ENCODE measurements at places on chromosomes 13 and 19.

GRCh38 chr13:67283637-67284036 is 53.5 kb upstream of the PCDH9 start:
- DNase-seq = no peak
- no peak overlapping the region for H3K27ac ChIP-seq
- no peaks in the 10 kb centered on the region for H3K4me1 ChIP-seq

DNA sequence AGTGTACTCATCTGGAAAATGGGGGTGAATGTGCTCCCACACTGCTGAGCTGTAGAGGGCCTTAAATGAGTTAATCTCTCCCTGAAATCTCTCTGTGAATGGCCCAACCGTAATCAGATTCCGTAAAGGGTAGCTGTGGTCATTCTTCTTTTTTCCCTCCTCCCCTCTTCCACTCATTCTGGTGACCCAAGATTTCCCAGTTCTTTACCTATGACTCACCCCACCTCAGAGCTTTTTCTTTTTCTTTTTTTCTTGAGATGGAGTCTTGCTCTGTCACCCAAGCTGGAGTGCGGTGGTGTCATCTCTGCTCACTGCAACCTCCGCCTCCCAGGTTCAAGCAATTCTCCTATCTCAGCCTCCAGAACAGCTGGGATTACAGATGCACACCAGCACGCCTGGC is 33.3 kb upstream of the MUC16 start:
- H3K27me3 ChIP-seq = no peaks in the 10 kb centered on the region
- H3K36me3 ChIP-seq = no peaks in the 10 kb centered on the region
- no peak overlapping the region for H3K4me3 ChIP-seq
- DNase-seq = no peak

DNA sequence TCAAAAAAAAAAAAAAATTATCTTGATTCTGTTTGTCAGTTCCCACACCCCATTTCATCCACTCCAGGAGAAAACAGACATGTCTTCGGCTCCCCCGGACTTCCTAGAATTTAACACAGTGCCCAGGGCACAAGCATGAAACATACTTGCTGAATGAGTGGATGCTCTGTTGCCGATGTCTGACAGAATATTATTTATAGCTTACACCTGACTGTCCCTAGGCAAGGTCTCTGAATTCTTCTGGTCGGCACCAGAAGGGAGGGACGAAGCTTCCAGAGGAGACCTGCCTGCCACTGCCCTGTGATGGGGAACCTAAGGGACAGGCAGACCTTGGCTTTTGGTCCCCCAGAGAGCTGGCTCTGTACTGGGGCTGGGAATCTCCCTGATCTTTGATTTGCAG is 43.9 kb upstream of the PEG3 start:
- H3K36me3 ChIP-seq = no peaks in the 10 kb centered on the region
- no peak overlapping the region for H3K27ac ChIP-seq
- no peak for DNase-seq
- H3K27me3 ChIP-seq = no peaks in the 10 kb centered on the region
- no peaks in the 10 kb centered on the region for H3K4me1 ChIP-seq

GRCh38 chr13:95643571-95643935 is 953 bp downstream of the DZIP1 start:
- DNase-seq = no peak
- H3K4me1 ChIP-seq = peaks cover 42% of the 10 kb centered on the region
- H3K27me3 ChIP-seq = no peaks in the 10 kb centered on the region
- peak overlapping the region; percentile 73 for H3K4me3 ChIP-seq
- H3K36me3 ChIP-seq = no peaks in the 10 kb centered on the region

GRCh38 chr19:40335855-40336600 is 12.2 kb downstream of the C19orf47 start:
- peaks cover 36% of the 10 kb centered on the region for H3K36me3 ChIP-seq
- no peaks in the 10 kb centered on the region for H3K27me3 ChIP-seq
- DNase-seq = no peak
- no peak overlapping the region for H3K27ac ChIP-seq

DNA sequence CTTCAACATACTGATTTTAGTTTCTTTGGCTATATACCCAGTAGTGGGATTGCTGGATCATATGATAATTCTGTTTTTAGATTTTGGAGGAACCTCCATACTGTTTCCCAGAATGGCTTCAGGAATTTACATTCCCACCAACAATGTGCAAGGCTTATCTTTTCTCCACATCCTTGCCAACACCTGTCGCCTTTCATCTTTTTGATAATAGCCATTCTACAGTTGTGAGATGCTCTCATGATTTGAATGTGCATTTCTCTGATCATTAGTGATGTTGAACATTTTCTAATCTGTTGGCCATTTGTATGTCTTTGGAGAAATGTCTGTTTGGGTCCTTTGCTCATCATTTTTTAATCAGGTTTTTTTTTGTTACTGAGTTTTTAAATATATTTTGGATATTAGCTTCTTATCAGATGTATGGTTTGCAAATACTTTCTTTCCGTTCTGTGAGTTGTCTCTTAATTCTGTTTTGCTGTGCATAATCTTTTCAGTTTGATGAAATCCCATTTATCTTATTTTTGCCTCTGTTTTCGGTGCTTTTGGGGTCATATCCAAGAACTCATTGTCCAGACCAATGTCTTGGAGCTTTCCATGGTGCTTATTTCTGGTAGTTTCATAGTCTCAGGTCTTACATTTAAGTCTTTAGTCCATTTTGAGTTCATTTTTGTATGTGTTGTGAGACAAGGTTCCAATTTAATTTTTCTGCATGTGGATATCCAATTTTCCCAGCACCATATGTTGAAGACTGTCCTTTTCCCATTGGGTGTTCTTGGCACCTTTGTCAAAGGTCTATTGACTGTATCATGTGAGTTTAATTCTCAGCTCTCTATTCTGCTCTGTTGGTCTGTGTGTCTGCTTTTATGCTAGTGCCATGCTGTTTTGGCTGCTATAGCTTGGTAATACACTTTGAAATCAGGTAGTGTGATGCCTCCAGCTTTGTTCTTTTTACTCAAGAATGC is 44.5 kb downstream of the ARHGEF7 start:
- H3K36me3 ChIP-seq = peaks cover 12% of the 10 kb centered on the region
- DNase-seq = no peak

GRCh38 chr13:74920361-74920760 is 561.6 kb downstream of the TBC1D4 start:
- H3K4me3 ChIP-seq = no peak overlapping the region
- no peak for DNase-seq
- H3K36me3 ChIP-seq = no peaks in the 10 kb centered on the region
- no peaks in the 10 kb centered on the region for H3K27me3 ChIP-seq
- H3K27ac ChIP-seq = no peak overlapping the region

GRCh38 chr19:7515645-7516151 is at the start of gene ZNF358:
Gene ZNF358 (plus strand): TSS chr19:7516103. CDS start chr19:7519243, 3,140 bp downstream.
- peaks cover 38% of the 10 kb centered on the region for H3K4me1 ChIP-seq
- peak within 1 kb of the TSS; percentile 77 for H3K4me3 ChIP-seq
- no peak for DNase-seq
- H3K27ac ChIP-seq = peak within 1 kb of the TSS; percentile 92
- no peaks in the 10 kb centered on the region for H3K27me3 ChIP-seq

DNA sequence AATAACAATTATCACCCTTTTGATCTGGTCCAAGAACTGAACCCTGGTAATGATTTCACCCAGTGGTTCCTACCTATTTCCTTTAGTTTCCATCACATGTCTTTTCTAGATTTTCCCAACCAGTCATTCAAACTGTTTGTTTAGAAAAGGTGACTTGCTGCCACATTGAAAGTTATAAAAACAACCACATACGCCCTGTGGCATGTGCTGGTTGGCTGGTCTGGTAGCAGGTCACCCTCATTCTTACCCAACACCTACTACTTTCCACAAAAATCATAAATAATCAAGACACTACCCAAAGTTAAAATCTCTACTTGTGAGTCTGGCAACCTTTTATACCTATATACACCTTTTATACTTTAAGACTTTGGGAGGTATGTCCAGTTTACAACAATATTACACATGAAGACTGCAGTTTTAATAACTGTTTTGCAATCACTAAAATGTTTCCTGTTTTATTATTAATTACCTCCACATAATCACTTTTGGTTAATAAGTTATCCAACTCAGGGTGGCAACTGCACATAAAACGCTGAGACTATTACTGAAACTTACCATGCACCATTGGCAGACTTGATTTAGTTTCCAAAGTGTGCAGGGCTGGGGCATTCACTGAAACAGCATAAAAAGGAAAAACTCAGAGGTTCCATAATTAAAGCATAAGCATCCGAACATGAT is 38.9 kb downstream of the DZIP1 start:
- H3K36me3 ChIP-seq = no peaks in the 10 kb centered on the region
- H3K27me3 ChIP-seq = no peaks in the 10 kb centered on the region
- H3K27ac ChIP-seq = no peak overlapping the region
- no peak overlapping the region for H3K4me3 ChIP-seq
- peaks cover 12% of the 10 kb centered on the region for H3K4me1 ChIP-seq
- no peak for DNase-seq

DNA sequence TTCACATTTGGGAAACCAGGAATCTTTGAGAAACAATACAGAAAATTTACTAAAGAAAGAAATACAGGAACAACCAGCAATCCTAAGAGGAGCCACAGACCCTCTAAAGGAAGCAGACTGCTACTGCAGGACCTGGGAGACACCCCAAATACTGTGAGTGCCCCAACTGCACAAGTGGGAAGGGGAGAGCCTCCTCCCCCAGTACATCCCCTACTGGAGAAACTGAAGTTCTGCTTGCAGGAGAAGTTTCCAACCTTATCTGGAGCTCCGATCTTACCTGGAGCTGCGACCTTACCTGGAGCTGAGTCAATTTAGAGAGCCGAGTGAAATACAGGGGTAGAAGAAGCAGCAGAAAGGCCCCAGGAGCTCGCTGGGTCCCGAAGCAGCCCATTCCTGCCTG is 236.4 kb upstream of the SPRY2 start:
- no peak overlapping the region for H3K4me3 ChIP-seq
- DNase-seq = no peak
- H3K27me3 ChIP-seq = no peaks in the 10 kb centered on the region

DNA sequence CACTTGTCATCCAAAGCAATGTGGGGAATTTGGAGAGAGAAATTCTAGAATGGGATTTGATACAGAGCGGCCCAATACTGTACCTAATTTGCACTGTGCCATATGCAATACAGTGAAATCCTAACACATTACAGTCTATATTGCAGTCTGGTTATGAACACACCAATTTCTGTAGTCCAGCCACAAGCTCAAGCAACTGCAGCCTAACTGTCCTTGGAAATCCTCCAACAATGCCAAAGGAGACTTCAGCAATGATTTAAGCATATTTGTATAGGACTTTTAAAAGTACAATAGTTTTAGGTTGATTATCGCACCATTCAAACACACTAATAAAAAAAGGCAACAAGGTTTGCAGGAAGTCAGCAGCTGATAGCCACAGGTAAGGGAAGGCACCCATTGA is 17.3 kb downstream of the DIAPH3 start:
- no peaks in the 10 kb centered on the region for H3K27me3 ChIP-seq
- DNase-seq = no peak
- H3K36me3 ChIP-seq = no peaks in the 10 kb centered on the region
- H3K4me1 ChIP-seq = no peaks in the 10 kb centered on the region
- no peak overlapping the region for H3K27ac ChIP-seq
- no peak overlapping the region for H3K4me3 ChIP-seq

- H3K27me3 ChIP-seq = peaks cover 44% of the 10 kb centered on the region
- no peaks in the 10 kb centered on the region for H3K36me3 ChIP-seq
- DNase-seq = no peak
- H3K4me1 ChIP-seq = peaks cover 10% of the 10 kb centered on the region
- no peak overlapping the region for H3K4me3 ChIP-seq
- no peak overlapping the region for H3K27ac ChIP-seq
Measured at GRCh38 chr13:50132904-50133357, 117.7 kb downstream of the KCNRG start.

DNA sequence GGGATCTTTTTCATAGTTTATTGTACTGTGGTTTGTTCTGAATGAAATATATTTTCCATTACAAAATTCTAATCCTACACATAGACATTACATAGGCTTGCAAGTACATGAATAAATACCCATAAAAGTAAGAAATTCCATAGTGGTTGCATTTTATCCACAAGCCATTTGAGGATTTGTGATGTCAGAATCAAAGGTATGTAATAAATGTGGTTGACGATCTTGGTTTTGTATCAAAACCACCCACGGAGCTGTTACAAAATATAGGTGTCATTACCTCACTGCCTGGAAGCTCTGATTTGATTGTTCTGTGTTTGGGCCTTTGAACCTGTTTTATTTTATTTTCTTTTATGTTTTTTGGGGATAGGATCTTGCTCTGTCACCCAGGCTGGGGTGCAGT is 125.1 kb downstream of the NALCN start:
- DNase-seq = no peak
- H3K4me1 ChIP-seq = no peaks in the 10 kb centered on the region
- H3K36me3 ChIP-seq = no peaks in the 10 kb centered on the region
- no peak overlapping the region for H3K27ac ChIP-seq
- no peak overlapping the region for H3K4me3 ChIP-seq

GRCh38 chr13:32340914-32341313 is 25.6 kb downstream of the BRCA2 start:
- H3K4me3 ChIP-seq = no peak overlapping the region
- no peaks in the 10 kb centered on the region for H3K4me1 ChIP-seq
- no peak overlapping the region for H3K27ac ChIP-seq
- no peak for DNase-seq
- no peaks in the 10 kb centered on the region for H3K27me3 ChIP-seq

DNA sequence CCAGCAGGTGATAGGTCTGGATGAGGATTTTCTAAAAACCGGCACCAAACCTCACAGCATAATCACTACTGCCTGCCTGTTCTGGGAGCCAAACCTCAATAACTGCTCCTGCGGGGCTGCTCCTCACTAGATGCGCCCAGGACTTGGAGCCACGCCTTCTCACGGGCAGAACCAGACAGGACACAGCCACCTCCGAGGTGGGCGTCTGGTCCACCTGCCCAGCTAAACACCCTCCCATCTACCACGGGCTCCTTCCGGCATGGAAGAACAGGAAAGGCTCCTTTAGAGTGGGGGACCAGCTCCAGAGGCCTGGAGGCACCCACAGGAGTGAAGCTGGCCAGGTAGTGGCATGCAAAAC is 73.5 kb downstream of the PEPD start:
- H3K4me1 ChIP-seq = no peaks in the 10 kb centered on the region
- no peak overlapping the region for H3K4me3 ChIP-seq
- peaks cover 6% of the 10 kb centered on the region for H3K36me3 ChIP-seq
- H3K27ac ChIP-seq = no peak overlapping the region
- H3K27me3 ChIP-seq = no peaks in the 10 kb centered on the region

DNA sequence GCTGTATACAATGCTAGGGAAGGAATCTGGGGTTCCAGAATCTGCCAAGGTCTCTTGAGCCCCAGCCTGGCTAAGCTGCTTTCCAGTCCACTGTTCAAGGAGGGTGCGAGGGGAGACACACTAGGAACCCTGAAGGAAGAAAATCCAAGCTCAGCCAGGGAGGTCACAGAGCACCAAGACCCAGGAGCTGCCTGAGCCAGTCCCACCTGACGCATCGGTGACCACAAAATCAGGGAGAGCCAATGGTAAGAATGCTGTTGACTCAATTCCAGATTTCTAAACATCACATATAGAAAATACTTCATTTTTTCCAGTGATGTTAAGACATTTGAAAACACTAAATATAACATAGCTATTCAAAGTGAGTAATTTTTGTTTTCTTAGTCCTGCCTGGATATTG is 50.1 kb downstream of the CEP89 start:
- peaks cover 25% of the 10 kb centered on the region for H3K36me3 ChIP-seq
- no peak for DNase-seq
- H3K27me3 ChIP-seq = no peaks in the 10 kb centered on the region
- H3K27ac ChIP-seq = no peak overlapping the region

- no peaks in the 10 kb centered on the region for H3K27me3 ChIP-seq
- DNase-seq = peak; percentile 87
- H3K4me1 ChIP-seq = no peaks in the 10 kb centered on the region
- no peaks in the 10 kb centered on the region for H3K36me3 ChIP-seq
- no peak overlapping the region for H3K4me3 ChIP-seq
- no peak overlapping the region for H3K27ac ChIP-seq
Measured at GRCh38 chr19:29324291-29324680, 111.3 kb upstream of the UQCRFS1 start.

Measured in esophagus muscularis mucosa (tissue), 4 donors.